PC-3 (cell line): ENCODE measurements at places on chromosomes 16 and 17. TPM values are rescaled to one million over a fixed set of nuclear protein-coding genes. Genes with fewer than 3 reads are reported as not detected.

The KRT17 gene
- 92.1 and 115 TPM in 2 replicates for total RNA-seq

The OR4D1 gene
- not detected in 2 replicates for total RNA-seq

The MPHOSPH6 gene
- 23.5 and 28.9 TPM in 2 replicates for total RNA-seq

The PFN1 gene
- 1,914 and 2,339 TPM in 2 replicates for total RNA-seq

The RAB40C gene
- 19.5 and 27.0 TPM in 2 replicates for total RNA-seq

The OTOP3 gene
- not detected in 2 replicates for total RNA-seq

The CIBAR2 gene
- total RNA-seq = not detected in 2 replicates

The WDR90 gene
- total RNA-seq = 44.4 and 72.4 TPM in 2 replicates

The PRR35 gene
- not detected in 2 replicates for total RNA-seq

The ABI3 gene
- total RNA-seq = not detected in 2 replicates
